ENCODE measurements at places on chromosomes 5 and 9. TPM values are rescaled to one million over a fixed set of nuclear protein-coding genes. Genes with fewer than 3 reads are reported as not detected.

Gene NEUROG1
- total RNA-seq = not detected

Gene NR2F1-AS1
- total RNA-seq = 1.1 TPM

Gene C5
- total RNA-seq = 0.64 TPM

Gene PTPRD
- 10.9 TPM for total RNA-seq

Gene WDR31
- total RNA-seq = 1.6 TPM

Gene STING1
- total RNA-seq = 2.8 TPM

Gene HAVCR1
- not detected for total RNA-seq

Gene ARL14EPL
- total RNA-seq = not detected

Gene PCDHGA5
- total RNA-seq = under 0.01 TPM

Gene LRRTM2
- not detected for total RNA-seq

Gene PCDHGA12
- total RNA-seq = 0.79 TPM

Gene RASEF
- total RNA-seq = 14.2 TPM

Gene TSLP
- 2.0 TPM for total RNA-seq

Gene IFNA2
- total RNA-seq = not detected

Gene NUTM2G
- not detected for total RNA-seq

Gene IL4
- total RNA-seq = not detected
